ENCODE measurements at places on chromosomes 1 and 21.

- DNase-seq, result no peak
Observed at GRCh38 chr1:158998037-158998780, 11.5 kb upstream of the IFI16 start.

DNA sequence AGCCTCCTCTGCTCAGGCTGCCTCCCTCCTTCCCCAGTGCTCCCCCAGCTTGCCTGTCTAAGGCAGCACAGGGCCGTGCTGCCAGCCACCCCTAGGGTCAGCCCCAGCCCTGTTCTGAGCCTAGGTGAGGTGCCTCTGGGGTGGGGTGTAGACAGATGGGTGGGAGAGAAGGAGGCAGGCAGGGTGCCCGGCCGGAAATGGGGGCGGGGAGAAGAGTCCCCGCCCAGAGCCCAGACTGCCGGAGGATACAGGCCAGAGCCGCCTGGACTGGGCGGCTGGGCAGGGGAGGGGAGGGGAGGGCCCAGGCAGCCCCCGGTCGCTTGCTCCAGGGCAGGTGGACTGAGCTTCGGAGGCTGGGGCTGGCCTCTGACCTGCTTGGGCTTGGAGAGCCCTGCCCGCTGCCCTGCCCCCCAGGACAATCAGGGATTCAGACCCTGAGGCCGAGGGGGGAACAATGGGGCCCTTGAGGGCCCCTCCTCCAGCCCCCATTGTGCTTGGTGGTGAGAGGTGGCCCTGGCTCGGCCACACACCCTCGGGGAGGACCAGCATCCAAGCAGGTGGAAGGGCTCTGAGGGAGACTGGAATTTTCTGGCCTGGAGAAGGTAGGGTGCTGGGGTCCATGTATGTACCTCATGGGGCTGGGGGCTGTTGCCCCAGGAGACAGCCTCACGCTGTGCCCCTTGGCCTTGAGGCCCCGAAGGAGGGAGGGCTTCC is at the start of gene GJC2:
Gene GJC2 (plus strand): TSS at position 525 of the 714 bp plus-strand sequence. CDS start 7,829 bp downstream, outside the sequence.
- DNase-seq, result no peak

DNA sequence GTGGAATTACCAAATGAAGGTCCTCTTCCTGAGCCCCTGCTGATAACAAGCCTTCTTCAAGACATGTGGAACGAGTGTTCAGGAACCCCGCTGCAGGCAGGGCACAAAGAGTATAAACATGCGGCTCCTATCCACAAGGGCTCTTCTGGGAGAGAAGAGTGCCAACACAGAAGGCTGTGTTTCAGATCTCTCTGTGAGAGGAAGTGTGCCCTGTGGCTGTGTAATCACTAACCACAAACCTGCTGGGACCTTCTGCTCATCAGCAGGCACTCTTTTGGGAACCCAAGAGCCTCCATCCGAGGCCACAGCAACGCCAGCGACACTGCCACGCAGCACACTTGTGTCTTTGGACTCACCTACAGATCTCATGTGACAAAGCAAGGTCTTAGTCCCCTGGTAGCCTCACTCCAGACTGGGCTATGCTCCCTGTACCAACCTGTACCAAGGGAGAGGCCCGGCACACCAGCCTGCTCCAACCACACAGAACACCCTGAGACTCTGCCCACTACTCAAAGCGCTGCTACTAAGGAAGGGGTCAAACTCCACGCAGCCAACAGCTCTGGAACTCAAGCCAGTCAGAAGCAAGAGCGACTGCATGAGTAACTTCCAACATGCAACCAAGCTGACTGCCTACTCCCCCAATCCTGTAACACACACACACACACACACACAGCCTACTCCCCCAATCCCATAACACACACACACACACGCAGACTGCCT is 7.8 kb downstream of the PTTG1IP start:
- peak; percentile 43 for DNase-seq

DNA sequence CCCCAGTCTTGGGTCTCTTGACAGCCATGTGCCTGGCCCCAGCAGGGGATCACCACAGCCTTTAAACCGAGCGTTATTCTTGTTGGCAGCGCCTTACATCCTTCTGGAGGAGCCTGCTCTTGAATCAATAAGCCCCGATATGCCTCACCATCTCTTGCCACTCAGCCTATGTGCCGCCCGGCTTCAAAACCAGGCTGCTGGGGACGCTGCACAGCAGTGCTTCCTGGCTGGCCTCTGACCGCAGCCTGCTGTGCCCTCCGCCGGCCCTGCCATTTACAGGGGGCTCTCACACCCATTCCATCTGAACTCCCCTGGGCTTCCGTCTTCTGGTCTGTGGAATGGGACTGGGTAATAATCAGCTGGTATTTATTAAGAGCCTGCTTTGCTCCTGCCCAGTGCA is 3.0 kb upstream of the PEX10 start:
- DNase-seq, result no peak

- peak; percentile 40 for DNase-seq
Observed at GRCh38 chr1:66370462-66370971, 163.4 kb upstream of the SGIP1 start.

- peak; percentile 15 for DNase-seq
Observed at GRCh38 chr1:202615501-202616354, 94.5 kb downstream of the SYT2 start.

DNA sequence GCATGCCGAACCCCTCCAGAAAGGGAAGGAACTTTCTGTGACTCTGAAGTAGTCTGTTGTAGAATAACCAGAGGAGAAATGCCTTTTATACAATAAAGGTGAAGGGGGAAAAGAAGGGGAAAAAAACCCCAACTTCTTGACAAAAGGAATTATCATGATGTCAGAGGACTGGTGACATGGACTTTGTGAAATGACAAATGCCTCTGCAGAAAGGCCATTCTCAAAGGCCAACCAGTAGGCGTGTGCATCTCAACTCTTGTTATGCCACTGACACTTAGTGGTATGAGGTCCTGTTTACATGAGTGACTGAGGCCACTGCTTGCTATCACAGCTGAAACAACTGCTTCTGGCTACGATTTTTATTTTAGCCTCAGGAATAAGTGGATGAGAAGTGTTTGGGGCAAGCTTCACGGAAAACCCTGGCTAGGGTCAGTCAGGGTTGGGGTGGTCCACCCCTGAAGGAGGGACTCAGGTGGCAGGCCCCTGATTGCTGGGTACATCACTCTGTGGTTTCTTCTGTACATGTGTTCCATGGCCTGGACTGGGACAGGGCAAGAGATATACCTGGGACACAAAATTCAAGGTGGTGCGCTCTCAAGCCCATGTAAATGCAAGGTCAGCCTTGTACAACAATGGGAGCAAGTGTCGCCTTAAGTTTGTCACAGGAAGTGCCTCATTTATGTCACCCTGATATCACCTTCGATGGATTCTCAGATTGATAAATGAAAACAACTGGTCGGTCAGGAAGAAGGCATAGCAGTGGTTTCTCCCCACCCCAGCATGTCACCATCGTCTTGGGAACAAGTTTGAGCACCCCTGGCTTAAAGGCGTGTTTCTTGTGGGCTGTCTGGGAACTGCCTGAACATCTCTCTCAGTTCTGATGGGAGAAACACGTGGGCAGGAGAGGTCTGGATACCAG is 12.4 kb downstream of the RUNX1 start:
- peak; percentile 32 for DNase-seq

- DNase-seq, result no peak
Observed at GRCh38 chr1:172849653-172850052, 190.8 kb downstream of the FASLG start.

DNA sequence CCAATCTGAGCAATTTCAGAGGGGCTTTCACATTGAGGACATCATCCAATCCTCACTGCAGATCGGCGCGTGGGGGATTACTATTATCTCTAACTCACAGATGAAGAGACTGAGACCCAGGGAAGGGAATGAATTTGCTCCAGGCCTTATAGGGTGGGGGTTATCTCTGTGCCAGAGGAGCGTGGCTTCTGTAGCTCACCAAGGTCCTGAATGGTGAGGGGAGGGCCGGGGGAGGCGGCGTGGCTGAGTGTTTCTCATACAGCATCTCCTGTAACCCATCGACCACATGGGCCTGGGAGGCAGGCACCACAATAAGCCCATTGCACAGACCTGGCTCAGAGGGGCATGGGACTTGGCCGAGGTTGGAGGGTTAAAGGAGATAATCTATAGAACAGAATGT is 143.0 kb upstream of the KLHDC7A start:
- no peak for DNase-seq

- DNase-seq, result no peak
Observed at GRCh38 chr1:159587461-159587951, at the start of gene APCS. Gene APCS (plus strand): TSS chr1:159587826. CDS start chr1:159587922, 96 bp downstream.

DNA sequence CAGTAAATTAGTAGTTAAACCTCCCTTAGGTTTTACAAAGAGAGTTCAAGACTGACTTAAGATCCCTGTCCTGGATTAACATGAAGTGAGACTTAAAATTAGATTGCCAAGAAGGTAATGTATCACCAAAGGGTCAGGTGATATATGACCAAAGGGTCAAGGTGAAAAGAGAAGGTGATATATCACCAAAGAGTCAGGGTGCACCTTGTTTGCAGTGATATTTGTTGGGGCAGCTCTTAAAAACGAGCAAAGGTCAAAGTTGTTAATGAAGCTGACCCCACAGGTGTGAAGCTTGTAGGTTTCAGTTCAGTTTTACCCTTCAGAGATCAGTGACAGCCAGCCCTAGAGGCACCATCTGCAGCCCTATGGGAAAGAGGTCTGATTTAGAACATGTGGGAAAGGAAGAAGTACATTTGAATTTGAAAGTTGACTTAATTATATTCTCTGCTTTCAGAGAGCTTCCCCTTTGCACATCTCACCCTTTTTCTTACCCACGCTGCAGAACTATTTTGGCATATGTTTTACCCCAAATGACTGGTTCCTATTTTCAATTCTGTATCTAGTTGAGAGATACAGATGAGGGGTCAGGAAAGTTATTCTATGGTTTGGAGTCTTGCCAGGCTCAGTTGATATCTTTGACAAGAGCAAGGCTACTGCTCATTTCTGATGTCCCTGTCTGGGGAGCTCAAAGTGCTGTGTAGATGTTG is 170.8 kb downstream of the S1PR1 start:
- DNase-seq, result no peak

DNA sequence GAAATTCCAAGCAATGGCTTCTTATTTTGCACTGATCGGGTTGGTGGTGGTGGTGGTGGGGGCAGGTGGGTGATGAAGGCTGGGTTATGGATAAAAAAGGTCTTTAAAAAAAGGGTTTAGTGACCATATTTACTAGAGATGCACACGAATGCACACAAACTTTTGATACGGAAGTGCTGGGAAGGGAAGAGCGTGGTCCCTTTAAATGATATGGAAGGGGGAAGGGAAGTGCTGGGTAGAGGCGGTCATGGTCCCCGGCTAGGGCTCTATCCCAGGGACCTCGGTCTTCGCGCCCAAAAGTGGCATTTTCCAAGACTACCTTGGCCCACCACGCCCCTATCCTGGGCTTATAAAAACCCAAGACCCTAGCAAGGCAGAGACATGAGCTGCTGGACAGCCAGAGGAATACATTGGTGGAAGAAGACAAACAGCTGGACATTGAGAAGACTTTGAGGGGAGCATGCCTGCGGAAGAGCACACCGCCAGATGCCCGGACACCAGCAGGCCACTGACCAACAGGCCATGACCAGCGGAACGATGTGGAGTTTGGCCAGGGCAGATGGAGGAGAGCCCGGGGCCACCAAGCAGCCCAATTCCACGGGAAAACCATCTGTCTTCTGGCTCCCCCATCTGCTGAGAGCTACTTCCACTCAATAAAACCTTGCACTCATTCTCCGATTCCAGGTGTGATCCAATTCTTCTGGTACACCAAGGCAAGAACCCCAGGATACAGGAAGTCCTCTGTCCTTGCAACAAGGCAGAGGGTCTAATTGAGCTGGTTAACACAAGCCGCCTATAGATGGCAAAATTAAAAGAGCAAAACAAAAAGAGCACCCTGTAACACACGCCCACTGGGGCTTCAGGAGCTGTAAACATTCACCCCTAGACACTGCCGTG is 1720.2 kb downstream of the MRPL39 start:
- DNase-seq, result no peak

DNA sequence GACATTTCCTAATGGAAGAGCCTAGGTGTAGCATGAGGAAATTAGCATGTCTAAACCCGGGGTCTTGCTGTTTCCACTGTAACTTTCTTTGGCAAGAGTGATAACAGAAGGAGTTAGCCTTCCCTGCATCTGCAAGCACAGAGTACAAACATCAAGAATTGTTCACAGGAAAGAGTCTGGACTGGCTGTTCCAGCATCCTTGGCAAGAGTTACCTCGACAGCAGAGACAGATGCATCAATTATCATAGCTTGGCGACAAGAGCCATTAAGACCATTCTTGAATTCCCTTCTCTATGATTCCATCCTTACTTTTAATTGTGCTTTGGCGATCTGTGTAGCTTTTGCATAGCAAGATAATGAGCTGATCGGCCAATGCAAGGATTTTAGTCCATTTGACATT is 82.8 kb upstream of the RALGPS2 start:
- no peak for DNase-seq

DNA sequence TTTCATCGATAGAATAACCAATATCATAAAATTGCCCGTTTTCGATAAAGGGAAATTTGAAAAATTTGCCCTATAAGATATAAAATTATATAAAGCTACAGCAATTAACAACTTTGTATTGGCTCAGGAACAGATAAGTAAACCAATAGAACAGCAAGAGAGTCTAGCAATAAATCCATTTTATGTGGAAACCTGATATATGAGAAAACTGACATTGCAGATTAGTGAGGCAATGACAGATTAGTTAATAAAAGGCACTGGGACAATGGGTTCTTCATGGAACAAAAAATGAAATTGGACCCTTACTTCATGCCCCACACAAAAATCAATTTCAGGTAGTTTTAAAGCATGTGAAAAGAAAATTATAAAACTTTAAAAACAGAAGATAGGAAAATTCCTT is 169.9 kb upstream of the ST6GALNAC5 start:
- no peak for DNase-seq

DNA sequence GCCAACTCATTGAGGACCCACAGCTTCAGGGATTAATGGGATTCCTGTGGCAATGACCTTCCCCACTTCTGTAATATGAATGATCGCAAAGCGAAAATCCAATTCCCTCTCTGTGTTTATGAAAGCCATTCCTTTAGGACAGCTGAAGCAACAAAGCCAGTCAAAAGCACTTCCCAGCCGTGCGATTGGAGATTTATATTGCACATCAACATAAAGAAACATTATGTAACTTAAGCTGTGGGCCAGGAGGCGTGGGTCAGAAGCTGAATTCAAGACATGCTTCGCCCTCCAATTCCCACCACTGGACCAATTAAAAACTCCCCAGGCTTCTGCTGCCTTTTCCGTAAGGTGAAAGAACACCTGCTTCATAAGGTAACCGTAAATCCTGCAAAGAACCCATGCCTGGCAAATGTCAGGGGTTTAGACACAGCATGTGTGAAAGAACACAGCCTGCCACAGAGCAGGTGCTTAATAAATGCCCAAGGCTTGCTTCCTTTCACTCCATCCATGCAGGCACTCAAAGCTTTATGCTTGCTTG is 138.9 kb upstream of the SOD1 start:
- DNase-seq, result no peak

- DNase-seq, result no peak
Observed at GRCh38 chr1:171740356-171740863, 1.5 kb downstream of the VAMP4 start.

All from CD4-positive, alpha-beta T cell treated with Interleukin-17A for 1 hour (primary cell).